ENCODE measurements at places on chromosomes 5 and 9.

- DNase-seq: no peak
Measured at GRCh38 chr9:72540348-72540873, 19.0 kb downstream of the TMC1 start.

GRCh38 chr5:42250-42649, 49.7 kb upstream of the PLEKHG4B start:
- DNase-seq: no peak

GRCh38 chr5:34891981-34892380, 23.3 kb downstream of the RAD1 start:
- DNase-seq: no peak

DNA sequence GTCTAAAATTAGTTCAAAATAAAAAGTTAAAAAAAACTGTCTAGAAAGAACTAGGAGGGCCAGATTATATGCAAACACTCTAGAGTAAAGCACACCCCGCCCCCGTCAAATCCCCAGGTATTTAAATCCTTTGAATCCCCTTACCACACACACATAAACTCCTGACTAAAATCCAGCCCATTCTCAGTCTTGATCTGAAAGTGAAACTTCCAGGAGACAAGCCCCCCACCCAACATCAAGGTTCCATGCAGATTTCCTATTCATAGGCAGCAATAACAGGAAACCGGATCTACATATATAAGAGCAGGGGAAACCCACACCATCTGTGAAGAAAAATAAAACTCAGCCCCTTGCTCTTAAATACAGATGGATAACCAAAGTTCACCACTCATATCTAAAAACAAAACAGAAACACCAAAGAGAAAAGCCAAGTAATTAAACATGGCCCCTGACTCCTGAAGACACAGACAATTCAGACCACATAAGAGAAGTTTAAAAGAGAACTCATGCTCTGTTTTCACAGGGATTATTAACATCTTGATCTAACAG, 42.3 kb downstream of the MARCHF3 start:
- no peak for DNase-seq

DNA sequence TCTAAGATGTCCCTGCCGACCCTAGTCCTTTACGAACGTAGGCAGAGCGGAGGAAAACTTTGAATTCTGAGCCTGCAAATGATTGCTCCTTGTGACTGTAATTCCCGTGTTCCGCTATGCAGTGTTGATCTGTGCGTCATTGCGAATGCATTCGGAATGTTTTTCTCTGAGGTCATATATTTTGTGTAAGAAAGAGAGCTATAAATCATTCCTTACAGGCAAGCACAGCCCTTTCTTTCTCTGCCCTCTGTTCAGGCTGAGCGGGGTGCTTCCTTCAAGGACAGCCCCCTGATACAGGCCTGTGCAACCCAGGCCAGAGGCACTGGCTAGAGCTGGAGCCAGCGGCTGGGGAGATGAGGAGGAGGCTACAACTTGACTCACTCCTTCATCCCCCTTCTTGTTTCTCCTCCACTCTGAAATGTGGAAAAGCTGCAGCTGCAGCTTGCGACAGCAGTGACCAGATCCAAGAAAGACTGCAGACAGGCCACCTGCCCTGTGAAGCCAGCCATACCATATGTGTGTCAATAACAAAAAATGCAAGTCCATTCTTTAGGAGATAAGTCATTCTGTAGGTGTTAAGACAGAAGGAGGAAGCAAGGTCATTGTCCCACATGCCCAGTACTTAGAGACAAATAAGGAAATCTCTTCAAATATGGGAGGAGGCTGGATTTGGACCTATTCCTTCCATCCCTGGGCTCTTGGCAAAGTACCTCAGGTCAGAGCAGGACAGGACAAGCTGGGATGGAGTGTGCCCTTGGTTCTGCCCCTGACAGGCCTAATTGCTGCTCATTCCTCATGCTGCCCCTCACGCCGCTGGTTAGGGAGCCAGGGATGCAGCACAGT, 345.7 kb upstream of the WWC1 start:
- DNase-seq: no peak

DNA sequence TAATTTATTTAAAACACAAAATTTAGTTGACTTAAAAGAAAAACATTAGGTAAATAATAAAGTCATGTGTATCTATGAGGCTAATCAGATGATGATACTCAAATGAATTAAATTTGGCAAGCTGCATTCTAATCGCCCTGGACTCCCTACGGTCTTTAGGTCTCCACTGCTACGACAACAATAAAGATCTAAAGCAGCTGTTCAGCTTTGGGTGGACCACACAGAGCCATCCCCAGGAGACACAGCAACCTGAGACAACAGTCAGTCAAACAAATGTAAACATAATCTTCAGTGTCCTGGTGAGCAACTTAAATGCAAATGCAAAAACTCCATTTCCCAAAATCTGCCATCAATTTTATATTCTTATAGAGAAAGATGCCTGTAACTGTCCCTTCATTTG, 65.5 kb downstream of the MCTP1 start:
- DNase-seq: no peak

GRCh38 chr5:173917788-173918786, 29.9 kb downstream of the CPEB4 start:
- DNase-seq: peak; percentile 87

DNA sequence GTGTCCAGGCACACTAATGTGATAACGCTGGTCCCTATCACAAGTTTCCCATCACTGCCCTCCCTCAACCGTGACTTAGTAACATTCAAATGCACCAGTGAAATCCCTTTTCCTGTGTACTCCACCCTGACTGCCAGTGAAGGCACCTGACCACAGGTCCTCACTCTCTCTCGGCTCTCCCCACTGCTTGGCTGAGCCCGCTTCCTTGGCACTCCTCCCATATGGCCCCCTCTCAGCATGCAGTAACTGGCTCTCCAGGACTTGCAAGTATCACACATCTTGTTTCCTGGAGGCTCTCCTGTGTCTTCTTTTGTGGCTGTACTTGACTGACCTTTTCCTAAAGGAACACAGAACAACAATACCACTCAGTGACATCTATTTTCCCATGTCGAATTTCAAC, 292.0 kb upstream of the ZNF608 start:
- DNase-seq: no peak

- peak; percentile 24 for DNase-seq
Measured at GRCh38 chr9:133995012-133995896, 3.1 kb upstream of the VAV2 start.

DNA sequence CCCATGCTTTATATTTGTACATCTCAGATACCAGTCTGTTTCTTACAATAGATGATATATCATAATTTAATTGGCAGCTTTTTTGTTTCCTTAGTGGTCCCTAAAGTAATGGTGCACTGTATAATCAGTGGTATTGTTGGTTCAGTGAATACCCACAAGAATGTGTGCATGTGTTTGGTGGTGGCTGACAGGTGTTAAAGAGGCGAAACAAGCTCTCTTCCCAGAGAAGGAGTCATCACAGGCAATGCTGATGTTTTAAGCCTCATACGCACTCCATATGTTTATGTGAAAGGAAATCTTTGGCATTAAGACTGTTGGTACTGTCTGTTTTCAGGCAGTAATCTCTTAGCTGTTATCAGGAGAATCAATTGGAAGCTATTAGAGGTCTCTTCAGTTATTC, 49.2 kb upstream of the KIAA1958 start:
- no peak for DNase-seq

DNA sequence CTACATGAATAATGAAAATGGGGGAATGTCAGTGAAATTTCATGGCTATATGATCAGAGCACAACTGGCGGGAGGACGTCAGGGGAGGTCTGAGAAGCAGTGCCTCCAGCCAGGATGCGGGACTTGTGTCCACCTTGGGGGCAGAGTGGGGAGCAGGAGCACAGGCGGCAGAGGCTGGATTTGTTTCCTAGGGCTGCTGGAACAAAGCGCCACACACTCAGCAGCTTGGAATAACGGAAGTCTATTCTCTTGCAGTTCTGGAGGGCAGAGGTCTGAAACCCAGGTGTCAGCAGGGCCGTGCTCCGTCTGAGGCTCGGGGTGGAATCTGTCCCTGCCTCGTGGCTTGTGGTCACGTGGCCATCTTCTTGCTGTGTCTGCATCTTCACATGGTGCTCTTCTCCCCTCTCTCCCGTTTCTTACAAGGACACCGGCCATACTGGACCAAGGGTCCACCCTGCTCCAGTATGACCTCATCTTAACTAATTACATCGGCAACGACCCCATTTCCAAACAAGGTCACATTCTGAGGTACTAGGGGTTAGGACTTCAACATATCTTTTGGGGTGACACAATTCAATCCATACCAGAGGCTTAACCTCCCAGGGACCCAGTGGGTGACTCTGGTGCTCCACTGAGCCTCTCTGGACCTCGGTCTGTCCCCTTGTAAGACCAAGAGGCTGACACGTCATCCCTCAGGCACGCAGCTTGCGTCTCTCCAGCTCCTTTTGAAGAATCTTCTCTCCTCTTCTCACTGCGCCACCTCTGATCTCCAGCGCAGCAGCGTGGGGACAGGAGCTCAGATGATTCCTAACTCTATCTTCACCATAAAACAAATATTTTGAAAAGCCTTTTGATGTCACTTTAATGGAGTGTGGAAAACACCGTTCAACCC, 202.5 kb downstream of the CDK5RAP2 start:
- DNase-seq: no peak

DNA sequence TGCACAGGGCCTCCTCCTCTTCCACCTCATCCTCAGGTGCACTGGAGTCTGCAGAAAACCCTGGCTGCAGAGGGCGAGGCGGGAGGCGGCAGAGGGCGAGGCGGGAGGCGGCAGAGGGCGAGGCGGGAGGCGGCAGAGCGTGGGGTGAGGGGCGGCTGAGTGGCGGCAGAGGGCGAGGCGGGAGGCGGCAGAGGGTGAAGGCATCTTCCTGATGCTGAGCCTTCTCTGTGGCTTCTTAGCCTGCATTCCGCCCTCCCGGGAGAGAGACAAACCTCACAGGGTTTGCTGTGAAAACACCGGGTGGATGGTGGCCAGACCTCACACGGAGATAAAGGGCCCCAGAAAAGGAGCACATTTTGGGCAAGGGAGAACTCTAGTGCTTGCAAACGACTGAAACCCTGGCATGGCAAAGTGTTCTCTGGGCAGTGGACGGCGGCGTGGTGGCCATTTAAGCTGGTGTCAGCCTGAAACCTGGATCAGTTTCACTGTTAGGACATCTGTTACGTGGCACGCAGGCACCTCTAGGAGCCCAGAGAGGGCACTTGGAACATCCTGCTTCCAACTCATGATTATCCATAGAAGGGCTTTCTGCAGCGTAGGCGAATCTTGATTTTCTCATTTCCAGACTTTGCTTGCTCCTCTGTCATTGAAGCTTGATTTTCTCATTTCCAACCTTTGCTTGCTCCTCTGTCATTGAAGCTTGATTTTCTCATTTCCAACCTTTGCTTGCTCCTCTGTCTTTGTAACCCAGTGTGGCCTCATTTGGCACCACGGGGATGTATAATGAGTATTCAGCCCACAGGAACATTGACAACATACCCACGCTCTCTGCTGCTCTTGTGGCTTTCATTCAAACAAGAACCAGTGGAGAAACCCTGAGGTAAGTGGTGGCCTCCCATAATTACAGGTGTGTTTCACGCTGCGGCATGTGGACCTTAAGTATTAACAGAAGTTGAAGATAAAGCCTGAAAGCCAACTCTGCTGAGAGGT, 16.3 kb upstream of the PLEKHG4B start:
- DNase-seq: no peak

DNA sequence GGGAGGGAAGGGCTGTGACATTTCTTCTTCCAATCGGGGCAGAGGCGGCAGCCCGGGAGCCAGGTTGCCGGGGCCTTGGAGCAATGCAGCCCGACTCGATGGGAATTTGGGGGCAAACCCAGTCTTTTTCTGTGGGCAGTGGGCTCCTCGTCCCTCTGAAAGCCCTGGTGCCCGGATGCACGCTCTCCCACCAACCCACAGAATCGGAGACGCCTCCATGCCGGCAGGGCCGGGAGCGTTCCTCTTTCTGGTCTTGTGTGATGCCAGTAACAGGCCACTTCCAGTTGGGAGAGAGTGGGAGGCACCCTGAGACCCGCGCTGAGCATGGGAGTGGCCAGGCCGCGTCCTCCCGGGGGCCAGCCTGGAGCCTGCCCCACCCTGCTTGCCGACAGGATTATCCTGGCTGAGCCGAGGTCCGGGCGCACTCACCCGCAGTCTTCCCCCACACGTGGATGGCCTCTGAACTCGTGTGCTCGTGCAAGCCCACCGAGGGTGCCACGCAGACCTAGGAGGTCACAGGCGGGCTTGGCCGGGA, 17.8 kb downstream of the OLFM1 start:
- no peak for DNase-seq

- DNase-seq: no peak
Measured at GRCh38 chr9:104977580-104977979, 49.6 kb upstream of the ABCA1 start.

DNA sequence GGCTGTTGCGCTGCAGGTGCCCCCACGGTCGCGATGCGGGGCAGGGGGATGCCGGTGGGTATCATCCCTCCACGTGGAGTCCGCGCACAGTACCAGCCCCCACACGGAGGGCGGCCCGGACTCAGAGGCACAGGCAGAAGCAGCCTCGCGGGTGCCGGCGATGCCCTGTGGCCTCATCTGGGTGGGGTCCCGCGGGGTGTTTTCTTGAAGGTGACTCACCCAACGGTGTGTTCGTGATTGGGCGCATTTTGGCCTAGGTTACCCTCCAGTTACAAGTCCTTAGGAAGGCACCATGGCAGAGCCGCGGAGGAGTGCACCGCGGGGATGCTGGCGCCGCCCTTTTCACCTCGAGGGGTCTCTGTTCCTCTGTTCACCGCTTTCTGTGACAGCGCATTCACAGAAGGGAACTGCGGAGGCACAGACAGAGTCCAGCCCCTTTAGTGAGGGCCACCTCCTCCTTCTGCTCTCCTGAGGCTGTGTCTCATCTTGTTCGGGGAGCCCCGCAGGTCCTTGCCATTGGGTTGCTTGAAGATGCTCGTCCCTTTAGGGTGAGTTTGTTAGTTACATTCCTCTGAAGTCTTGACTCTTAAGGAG, 21.6 kb upstream of the EXOC3 start:
- DNase-seq: no peak

DNA sequence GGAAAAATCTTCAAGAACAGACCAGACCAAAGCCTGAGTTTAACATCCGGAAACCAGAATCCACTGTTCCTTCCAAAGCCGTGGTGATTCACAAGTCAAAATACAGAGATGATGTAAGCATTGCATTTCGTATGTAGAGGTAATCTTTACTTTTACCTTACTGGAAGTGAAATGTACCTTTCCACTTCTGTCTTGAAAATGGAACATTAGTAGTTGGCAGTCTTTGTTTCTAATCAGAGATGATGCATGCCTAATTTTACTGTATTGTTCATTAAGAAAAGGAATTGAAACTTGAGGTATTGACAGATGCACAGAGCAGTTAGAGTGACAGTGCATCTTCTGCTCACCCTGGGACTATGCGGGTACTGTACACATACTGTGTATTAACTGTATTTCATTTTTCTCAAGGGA, 34.6 kb downstream of the HABP4 start:
- DNase-seq: no peak

DNA sequence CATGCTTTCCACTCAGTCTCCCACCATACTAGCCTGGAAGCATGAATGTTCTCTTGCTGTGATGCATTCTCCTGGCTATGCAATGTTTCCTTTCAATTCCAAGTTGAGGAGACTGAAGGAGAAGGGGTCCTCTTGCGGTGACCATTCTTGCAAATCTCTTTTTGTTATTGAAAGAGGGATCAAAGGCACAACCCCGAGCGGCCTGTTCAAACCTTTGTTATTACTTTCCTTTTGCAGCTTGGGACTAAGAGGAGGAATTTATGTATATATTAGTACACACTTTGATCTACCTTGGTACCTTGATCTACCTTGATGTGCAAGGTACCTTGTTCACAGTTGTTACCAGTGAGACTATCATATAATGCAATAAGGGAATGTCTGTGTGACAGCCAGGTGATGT, 147.3 kb downstream of the KCTD16 start:
- no peak for DNase-seq

GRCh38 chr5:100517301-100517974, 17.7 kb upstream of the FAM174A start:
- no peak for DNase-seq
